ENCODE measurements at places on chromosomes 7 and 10.

DNA sequence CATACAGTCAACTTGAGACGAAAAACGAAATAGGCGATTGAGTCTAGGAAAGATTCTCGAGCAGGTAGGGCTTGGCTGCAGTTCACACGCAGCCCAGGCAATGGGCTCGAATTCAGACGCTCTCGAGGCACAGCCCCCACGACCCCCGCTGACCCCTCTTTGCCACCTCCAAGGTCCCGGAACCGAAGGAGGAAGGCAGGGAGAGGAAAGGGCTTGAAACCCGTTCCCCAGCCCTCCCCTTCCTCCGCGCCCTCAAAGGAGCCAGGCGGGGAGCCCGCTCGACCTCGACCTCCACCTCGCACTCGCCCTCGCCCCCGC is 441 bp downstream of the CCDC186 start:
- peak; percentile 8 for ATAC-seq

GRCh38 chr7:69719717-69720116 is 121.4 kb downstream of the AUTS2 start:
- no peak for ATAC-seq

DNA sequence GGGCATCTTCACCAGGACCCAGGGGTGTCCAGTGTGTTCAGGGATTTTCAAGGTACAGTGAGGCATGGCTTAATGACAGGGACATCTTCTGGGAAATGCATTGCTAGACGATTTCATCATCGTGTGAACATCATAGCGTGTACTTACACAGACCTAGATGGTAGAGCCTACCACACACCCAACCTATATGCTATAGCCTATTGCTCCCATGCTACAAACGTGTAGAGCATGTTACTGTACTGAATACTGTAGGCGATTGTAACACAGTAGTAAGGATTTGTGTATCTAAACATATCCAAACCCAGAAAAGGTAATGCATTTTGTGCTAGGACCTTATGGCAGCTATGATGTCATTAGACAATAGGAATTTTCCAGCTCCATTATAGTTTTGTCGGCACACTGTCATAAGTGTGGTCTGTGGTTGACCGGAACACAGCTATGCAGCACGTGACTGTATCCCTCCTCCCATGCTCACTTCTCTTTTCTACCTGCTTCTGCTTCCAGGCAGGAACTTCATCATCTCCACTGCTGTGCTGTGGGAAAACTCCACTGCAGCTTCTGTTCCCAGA is 416.2 kb upstream of the NFE2L3 start:
- peak; percentile 33 for ATAC-seq

- no peak for ATAC-seq
Observed at GRCh38 chr7:2896131-2896530, 52.0 kb upstream of the GNA12 start.

- no peak for ATAC-seq
Observed at GRCh38 chr7:128113839-128114238, 82.6 kb upstream of the LRRC4 start.

- ATAC-seq = no peak
Observed at GRCh38 chr10:29998142-29998808, 61.1 kb downstream of the JCAD start.

DNA sequence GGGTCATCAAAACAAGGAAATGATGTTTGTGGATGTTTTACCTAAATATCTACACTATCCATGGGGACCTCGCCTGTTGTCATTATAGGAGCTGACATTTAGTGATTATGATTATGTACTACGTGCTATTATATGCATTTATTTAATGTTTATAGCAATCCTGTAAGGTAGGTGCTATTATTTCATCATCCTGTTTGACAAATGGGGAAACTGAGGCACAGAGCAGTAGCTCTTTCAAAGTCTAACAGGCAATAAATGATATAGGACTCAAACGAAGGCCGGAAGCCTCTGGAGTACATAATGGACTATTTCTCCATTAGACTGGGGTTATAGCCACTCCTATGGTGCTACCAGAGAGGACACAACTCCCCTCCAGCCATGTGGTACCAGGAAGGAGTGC is 60.6 kb upstream of the KDM7A start:
- ATAC-seq = no peak

DNA sequence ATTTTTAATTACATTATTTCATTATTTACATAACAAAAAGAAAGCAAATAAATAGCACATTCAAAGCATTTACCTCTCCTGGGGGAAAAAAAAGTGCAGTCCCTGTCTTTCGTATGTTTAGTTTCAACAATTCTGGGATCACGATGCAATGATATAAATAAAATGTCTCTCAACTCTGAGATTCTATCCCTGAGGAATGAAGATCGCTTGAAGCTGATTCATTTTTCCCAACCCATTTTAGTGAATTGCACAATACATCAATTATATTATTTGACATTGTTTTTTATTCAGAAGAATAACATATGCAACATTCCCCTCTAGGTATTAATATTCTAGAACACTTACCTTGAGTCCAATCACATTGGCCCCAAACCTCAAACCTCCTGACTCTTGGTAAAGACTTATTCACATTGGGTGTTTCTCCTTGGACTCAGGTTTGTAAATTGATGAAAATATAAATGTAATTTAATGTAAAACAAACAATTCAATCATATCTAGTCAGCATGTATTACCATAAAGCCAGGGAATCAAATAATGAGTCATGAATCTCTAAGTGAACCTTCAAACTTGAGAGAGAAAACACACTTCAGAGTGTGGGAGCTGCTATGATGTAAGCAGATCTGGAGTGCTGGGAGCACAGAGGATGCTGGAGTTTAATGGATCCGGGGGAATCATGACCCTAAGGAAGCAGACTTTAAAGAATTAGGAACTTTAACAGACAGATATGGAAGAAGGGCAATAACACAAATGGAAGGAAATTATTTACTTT is 5.3 kb upstream of the SCIN start:
- no peak for ATAC-seq

GRCh38 chr10:21993360-21994001 is 10.0 kb downstream of the DNAJC1 start:
- ATAC-seq = no peak

GRCh38 chr7:94397722-94398121 is 3.0 kb downstream of the COL1A2 start:
- ATAC-seq = no peak

DNA sequence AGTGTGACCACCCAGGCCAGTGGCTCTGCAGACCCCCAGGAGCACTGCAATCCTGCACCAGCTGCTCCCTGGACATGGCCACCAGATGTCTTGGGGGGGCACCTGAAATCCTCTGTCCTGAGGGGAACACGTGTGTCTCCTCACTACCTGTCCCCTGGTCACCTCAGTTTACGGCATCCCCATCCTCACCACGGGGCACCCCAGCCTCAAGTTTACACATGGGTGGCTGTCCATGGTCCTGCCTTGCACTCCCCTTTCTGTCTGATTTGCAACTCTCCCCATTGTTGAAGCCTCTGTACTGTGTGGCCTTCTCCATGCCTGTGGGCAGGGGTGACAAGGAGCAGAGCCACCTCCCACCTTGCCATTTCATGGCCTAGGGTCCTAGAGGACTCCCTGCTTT is 67.2 kb downstream of the RAMP3 start:
- ATAC-seq = no peak

GRCh38 chr10:117261501-117261900 is 20.6 kb downstream of the SLC18A2 start:
- no peak for ATAC-seq

DNA sequence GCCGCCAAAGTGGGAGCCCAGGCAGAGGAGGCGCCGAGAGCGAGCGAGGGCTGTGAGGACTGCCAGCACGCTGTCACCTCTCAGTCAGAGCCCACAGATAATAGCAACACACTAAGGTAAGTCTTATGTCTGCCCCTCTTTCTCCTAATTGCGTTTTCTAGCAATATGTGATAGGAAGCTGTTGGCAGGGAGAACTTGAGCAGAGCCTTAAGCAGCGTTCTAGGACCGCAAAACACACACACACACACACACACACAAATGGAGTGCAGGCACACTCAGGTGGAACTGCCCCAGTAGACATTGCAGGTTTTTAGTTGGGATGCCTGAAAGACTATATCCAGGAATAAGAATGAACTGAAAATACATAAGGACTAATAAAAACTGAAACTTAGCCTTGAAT is 1188.5 kb downstream of the NXPH1 start:
- no peak for ATAC-seq

GRCh38 chr10:31479752-31480151 is 160.7 kb downstream of the ZEB1 start:
- ATAC-seq = no peak
